SK-MEL-5 (cell line): ENCODE measurements at places on chromosomes 16 and 17.

DNA sequence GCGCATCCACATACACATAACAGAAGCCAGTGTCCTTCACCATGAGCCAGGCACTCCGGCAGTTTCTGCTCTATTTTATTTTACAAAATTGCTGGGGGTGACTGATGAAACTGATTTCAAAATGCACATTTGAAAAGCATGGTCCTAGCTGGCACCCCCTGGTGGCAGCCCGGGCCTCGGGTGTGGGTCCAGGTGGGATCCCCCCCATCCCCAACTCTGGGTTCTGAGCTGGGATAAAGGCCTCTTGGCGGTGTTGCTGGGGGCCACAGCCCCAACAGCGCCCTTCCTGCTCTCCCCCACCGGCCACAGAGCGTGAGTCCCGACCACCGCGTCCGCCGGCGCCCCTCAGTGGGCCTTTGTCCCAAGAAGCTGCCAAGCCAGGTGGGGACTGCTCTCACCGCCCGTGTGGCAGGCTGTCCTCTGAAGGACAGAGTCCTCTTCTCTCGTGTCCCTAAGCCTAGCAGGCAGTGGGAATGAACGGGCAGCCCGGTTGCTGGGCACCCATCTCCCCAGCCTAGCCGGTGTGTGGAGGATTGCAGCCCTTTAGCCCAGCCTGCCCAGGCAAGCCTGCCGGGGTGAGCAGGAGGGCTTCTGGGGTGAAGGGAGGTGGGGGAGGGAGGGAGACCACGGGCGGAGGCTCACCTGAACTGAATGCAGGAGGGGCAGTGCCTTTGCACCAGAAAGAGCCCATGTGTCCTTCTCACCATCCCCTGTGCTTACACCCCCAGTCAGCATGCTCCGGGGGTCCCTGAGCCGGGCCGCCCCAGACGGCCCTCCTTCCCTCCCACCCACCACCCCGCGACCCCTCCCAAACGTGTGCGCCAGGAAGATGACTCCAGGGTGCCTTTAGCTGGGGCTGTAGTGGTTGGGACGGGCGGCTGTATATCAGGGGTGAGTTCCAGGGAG lies 898 bp downstream of the SNAI3 start:
- DNase-seq: no peak

DNA sequence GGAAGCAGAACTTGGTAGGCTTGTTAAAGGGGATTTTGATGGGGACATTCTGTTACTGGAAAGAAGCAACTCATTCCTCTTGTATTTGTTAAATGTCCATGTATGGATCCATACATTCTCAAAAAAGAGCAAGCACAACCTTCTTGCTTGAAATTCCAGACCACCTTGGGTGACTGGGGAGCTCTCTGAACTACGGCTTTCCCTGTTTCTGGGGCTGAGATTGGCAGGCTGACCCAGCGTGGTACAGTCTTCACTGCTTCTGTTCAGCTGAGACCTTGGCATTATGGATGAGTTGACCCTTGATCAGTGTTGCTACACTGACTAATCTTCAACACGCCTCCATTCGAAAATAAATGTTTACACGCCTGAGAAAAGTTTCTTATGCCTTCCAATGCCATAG lies 38.5 kb downstream of the DNAH9 start:
- no peak for DNase-seq

DNA sequence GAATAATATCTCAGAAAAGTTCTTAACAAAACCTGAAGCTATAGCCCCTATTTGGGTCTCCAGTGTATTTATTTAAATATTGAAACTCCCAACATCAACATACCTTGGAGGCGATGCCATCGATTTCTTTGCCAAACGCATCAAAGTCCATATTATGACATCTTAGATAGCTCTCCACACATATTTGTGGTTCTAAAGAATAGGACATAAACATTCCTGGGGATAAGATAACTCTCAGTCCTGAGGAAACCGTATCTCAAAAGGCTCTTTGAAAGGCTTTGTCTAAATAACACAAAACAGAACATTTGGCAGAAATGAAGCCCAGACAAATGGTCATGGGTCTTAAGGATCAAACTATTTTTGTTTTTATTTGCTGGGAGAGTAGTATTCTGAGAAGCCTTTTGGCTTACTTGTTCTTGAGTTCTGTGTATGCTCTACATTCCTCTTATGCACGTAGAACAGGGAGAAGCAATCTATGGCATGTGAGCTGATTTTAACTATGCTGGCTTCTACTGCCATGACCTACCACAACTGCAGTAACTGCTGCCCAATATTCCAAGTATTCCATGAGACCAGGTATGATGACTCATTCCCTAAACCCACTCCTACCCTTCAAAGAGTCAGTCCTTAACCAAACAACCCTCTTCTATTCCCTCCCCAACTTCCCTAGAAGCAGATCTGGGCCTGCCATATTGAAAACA lies 279.0 kb upstream of the ZFHX3 start:
- DNase-seq: no peak

GRCh38 chr16:65660390-65660789 lies 538.5 kb upstream of the CDH11 start:
- no peak for DNase-seq

DNA sequence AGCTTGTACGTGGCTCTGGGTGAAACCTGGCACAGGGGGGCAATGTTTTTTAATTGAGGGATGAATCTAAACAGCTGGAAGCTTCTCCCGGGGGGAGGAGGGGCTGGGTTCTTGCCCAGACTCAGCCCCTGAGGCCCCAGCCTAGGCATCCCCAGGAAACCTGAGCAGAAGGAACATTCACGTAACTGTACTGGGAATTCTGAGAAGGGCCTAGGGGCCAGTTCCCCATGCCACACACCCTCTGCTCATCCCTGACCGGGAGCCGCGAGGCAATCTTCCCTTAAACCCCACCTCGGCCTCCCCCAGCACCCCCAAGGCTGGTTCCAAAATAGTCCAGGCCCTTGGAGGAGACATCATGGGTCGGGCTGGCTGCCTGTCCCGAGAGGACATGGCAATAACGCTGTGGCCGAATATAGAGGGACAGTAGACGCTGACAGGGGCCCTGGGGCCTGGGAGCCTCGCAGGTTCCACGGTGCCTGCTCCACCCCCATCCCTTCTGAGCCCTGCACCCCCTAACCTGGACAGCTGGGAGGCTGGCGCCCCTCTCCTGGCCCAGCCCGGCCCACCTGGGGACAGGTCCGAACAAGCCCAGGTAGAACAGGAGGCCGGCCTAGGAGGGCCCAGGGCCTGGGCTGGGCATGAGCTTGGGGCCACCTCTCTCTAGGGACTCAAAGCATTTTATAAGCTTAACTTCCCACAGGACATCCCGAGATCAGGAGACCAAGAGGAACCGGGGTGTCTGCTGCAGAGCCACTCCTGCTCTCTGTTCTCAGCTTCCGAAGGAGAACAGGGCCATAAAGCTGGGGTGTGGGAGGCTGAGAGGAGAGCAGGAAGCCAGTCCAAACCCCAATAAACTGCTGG lies 83.2 kb upstream of the TOB1 start:
- no peak for DNase-seq

DNA sequence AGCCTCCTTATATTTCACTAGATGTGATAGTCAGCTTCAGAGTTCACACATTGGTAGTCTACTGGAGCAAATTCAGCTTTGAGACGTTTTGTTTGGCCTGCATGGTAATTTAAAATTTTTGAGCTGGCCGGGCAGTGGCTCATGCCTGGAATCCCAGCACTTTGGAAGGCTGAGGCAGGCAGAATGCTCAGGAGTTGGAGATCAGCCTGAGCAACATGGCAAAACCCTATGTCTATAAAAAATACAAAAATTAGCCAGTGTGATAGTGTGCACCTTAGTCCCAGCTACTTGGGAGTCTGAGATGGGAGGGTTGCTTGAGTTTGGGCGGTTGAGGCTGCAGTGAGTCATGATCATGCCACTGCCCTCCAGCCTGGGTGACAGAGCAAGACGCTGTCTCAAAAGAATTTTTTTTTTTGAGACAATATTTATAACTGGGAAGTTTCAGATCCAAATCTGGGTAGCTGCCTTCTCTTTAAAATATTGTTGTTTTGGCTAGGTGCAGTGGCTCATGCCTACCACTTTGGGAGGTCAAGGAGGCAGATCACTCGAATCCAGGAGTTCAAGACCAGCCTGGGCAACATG lies 4.8 kb upstream of the BLMH start:
- peak; percentile 11 for DNase-seq

GRCh38 chr17:21041741-21042457 lies 912 bp downstream of the USP22 start:
- DNase-seq: peak; percentile 87

DNA sequence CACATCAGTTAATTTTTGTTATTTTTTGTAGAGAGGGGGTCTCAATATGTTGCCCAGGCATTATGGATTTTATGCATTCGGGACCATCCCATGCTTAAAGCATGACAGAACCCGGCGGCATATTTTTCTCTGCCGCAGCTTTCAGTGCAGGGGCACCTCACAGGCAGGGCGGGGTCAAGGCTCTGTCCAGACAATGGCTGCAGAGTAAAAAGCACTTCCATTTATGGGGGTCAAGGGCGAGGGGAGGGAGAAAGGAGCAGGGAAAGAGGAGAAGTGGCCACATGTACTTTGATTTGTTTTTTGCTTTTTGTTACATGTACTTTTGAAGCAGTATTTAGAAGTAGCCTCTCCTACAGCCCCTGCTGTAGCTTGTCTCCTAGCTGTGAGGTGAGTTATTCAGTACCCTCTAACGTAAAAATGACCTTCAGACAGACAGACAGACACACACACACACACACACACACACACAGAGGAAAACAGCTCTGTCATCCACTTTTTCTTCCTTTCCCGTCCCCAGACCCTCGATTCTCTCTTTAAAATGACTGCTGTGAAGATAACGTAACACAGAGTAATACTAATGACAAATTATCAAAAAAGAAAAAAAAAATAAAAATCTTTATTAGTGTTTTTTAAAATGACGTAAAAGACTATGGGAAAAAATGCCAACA lies 856 bp upstream of the SCPEP1 start:
- no peak for DNase-seq

DNA sequence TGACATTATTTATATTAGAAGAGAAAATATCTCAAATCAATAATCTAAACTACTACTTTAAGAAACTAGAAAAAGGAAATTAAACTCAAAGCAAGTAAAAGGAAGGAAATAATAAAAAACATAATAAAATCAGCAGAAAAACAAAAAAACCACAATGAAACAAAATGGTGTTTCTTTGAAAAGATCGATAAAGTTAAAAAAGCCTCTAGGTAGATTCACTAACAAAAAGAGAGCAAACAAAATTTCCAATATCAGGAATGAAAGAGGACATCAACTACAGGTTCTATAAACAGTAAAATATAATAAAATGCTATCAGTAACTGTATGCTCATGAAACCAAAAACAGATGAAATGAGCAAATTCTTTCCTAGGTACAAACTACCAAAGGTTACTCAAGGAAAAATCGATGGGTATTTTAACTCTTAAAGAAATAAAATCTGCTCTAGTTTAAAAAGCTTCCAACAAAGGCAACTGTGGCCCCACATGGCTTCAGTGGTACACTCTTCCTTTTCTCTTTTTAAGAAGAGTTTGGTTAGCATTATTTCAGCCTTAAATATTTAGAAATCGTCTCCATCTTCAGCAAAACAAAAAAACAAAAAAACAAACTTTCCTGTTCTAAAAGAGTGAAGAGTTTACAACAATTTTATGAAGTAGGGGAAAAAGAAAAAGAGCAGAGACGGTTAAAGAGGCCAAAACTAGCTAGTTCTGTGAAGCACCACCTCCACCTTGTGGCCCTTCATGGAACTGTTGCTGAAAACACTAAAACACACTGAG lies 102.2 kb downstream of the TRIM37 start:
- peak; percentile 89 for DNase-seq

- DNase-seq: peak; percentile 74
Observed at GRCh38 chr17:32331243-32332040, 10.5 kb downstream of the C17orf75 start.

DNA sequence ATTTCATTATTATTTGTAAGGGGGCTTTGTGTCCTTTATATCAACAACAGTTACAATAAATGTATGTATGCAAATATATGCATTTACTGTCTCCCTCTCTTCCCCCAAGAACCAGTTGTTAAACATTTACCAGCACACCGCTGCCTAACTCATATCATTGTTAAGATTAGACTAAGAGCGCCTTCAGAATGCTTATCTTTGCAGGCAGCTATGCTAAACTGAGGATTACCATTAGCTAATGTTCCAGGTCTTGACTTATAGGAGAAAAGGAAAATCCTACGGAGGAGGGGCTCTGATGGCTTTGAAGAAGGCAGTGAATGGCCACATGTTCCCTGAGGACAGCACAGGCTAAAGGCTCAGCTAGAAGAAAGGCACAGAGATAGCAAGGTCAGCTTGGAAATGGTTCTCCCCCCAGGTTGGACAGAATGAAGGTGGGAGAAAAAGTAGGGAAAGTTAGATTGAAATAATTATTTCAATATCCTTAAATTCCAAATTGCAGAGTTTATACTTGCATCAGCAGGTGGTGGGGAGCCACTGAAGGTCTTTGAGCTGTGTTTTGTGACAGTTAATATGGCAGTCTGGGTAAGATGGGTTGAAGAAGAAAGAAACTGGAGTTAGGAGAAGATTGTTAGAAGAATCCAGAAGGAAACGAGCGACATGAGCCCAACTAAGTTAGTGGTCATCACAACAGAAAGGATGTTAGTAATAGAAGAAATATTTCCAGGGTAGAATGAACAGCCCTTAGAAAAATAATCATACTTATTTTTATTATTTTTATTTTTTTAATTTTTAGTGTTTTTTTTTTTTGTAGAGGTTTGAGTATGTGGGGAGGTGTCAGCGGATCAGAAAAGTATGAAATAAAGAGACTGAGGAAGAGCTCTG lies 87.0 kb upstream of the MAF start:
- no peak for DNase-seq

GRCh38 chr16:75053791-75054555 lies 55.1 kb downstream of the ZNRF1 start:
- DNase-seq: no peak

GRCh38 chr17:5184288-5184687 lies 7.4 kb downstream of the ZNF594 start:
- DNase-seq: no peak

- DNase-seq: no peak
Observed at GRCh38 chr17:34198519-34198918, 56.6 kb upstream of the CCL2 start.

GRCh38 chr16:54986409-54986808 lies 55.7 kb downstream of the IRX5 start:
- peak; percentile 70 for DNase-seq

- no peak for DNase-seq
Observed at GRCh38 chr17:42031584-42031983, 11.7 kb downstream of the NKIRAS2 start.

- peak; percentile 8 for DNase-seq
Observed at GRCh38 chr16:53546988-53547391, 44.0 kb upstream of the AKTIP start.

- no peak for DNase-seq
Observed at GRCh38 chr16:14203166-14203565, 132.0 kb downstream of the MRTFB start.

GRCh38 chr16:4847774-4848587 lies 700 bp downstream of the UBN1 start:
- peak; percentile 32 for DNase-seq

DNA sequence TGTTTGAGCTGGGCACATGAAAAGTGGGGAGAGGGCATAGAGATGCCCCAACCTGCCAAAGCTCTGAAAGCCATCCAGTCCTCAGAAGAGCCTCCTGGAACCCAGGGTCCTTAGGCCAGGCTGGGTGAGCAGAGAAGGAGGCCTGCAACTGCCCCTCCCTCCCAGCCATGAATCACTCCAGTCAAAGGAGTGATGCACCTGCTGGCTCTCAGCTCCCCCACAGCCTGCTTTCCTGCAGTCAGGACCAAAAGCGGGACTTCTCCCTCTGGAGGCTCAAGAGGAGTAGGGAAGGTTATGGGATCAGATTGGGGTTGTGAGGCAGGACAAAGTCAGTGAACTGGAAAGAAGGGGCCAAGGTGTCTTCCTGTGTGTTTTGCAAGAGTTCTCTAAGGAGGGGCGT lies 145.6 kb downstream of the TMEM132E start:
- no peak for DNase-seq
